ENCODE measurements at places on chromosomes 4 and X.

- DNase-seq, result no peak
Observed at GRCh38 chr4:30755346-30755745, 35.2 kb downstream of the PCDH7 start.

- no peak for DNase-seq
Observed at GRCh38 chr4:61489927-61490326, 289.8 kb downstream of the ADGRL3 start.

GRCh38 chrX:53135581-53135980 is 41.6 kb downstream of the KANTR start:
- no peak for DNase-seq

- no peak for DNase-seq
Observed at GRCh38 chr4:88858752-88859151, 161.1 kb upstream of the NAP1L5 start.

DNA sequence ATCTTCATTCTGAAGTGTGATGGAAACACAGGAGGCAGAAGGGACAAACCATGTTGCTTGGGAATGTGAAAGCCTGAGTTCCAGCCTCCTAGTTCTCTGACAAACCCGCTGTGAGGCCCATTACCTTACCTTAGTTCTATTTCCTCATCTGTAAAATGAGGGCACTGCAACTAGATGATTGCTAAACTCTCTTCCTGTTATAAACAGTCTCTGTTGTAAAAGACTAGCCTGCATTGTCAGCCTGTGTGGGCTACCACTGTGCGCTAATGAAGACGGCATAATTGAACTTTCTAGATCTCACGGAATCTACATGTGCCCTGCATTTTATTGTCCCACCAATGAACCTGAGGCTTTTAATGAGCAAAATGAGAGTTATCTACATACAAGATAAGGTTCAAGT is 147.2 kb downstream of the AFF2 start:
- DNase-seq, result no peak

DNA sequence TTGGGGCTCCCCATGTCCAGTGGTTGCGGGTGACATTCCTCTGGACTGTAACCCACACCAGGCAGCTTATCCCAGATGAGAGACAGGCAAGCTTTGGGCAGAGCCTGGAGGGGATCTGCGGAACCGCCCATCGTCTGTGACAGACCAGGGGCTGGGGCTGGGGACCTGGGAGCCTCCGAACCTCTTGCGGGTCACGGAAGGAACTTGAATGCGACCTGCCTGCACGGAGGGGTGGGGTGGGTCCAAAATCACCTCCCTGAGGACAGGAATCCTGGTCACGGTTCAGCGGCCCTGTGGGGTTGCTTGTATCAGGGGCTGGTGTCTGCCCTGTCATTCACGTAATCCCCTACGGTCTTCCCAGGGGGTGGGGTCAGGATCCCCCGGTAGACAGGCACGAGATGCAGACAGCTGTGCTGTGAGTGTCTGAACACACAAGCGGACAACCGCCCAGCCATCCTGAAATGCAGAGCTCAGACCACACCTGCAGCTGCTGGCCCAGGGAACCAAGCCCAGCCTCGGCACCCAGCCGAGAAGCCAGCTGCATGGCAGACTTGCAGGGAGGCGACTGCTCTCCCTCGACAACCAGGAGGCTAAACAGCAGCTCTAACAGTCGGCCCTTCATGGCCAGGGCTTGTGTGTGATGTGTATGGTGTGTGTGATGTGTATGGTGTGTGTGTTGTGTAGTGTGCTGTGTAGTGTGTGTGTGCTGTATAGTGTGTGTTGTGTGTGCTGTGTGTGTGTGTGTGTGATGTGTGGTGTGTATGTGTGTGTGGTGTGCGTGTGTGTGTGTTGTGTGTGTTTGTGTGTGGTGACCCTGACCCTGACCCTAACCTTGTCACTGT is 105.9 kb upstream of the ADRA2C start:
- DNase-seq, result no peak

DNA sequence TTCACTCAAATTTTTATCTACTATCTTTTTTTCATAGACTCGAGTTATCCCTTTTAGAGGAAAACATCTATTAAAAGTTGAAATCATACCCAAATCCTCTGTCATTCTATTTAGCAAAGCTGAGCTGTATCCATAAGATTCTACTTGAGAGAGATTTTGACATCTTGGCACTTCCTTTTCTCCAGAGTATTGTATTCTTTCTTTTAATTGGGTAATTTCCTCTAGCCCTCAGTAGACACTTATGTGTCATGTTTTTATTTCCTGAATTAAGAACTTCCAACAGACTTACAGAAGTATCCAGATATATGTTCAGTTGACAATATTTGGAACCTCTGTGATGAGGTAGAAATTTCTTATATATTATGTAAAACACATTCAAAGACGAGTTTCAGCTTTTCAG is 201.6 kb upstream of the NR3C2 start:
- no peak for DNase-seq

- no peak for DNase-seq
Observed at GRCh38 chr4:157075401-157075800, 549 bp upstream of the GLRB start.

- no peak for DNase-seq
Observed at GRCh38 chr4:7582313-7583097, 147.8 kb upstream of the PSAPL1 start.

DNA sequence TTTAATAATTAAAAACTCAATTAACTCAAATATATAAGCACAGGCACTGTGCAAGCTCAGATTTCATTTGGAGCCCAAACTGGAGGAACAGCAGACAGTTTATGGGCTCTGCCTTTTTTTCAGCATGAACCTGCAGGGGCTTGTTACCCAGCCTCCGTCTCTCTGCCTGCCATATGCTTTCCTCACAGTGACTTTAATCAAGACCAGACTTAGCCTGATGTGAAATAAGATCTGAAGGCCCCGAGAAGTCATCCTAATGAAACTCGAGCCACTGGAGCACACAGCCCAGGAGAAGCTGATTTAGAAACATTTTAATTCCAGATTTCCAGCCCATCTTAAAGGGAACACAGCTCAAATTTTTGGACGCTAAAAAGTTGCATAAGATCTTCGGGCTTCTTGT is 55.6 kb downstream of the SPATA18 start:
- DNase-seq, result no peak

DNA sequence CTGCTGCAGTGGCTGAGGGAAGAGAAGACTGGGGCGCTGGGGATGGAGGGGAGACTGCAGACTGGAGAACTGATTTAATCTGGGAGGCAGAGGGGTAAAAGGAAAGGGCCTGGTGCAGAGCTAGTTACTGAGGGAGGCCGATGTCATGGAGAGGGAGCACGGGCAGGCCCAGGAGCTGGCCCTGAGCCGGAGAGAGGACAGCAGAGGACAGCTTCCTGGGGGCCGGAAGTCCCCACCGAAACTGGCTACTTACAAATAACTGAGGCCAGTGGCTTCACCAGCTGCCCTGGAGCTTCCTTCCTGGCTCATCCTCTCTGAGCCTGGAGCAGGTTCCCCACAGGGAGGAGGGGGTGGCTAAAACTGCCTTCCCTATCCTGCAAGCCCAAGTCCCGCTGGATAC is 26.9 kb downstream of the NSG1 start:
- DNase-seq, result no peak

DNA sequence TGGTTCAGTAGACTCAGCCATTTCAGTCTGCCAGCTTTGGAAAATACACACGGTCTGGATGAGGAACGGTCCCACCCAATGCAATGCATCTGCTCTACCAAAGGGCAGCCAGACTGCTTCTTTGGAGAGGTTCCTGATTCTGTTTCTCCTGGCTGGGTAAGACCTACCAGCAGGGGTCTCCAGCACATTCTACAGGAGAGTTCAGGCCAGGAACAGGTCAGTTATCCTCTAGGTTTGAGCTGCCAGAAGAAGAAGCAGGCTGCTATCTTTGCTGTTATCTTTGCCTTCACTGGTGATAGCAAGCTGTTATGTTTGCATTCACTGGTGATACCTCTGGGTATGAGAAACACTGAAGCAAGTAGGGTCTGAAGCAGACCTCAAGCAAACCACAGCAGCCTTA is 45.5 kb upstream of the PBDC1 start:
- DNase-seq, result no peak

- DNase-seq, result no peak
Observed at GRCh38 chr4:71026086-71026485, 32.6 kb downstream of the DCK start.

DNA sequence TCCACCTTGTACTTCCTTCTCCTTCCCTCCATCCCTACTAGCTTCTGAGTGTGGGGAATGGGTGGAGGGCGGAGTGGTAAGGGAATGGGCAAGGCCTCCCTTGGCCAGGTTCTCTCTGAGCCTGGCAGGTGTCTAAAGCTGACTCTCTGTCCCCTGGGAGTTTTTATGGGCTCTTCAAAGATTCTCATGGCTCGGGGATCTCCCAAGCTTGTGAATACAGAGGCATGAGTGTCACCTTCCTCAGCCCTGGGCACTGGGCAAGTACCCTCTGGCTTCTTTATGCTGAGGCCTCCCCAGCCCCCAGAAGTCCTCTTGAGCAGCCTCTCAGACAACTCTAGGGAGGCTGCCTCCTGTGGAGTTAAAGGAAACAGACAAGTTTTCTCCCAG is 32.5 kb upstream of the DDX3X start:
- DNase-seq, result no peak

DNA sequence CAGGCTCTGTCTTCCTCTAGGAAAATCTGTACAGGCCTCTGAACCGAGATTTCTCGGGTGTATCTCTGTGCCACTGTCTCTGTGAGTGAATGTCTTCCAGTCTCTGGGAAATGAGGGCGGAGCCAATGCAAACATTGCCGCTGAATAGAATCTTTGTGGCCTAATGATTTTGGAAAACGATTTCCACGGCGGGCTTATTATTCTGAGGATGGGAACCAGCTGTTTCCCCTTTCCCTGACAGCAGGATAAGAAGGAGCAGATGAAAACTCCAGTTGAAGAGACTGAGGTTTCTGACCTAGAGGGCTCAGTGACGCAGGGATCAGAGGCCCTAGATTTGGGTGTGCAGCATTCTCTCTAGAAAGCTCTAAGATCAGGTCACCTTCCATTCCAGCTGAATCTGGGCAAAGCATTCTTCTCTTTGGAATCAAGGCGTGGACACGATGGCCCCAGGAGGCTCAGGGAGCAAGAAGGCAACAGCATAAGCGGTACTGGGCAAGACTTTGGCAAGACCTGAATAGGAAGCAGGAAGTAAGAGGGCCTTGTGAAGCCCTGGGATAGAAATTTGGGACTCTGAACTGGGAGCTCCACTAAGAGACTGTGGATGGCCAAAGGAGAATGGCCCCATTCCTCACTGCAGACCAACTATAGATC is 47.3 kb downstream of the PJA1 start:
- no peak for DNase-seq

DNA sequence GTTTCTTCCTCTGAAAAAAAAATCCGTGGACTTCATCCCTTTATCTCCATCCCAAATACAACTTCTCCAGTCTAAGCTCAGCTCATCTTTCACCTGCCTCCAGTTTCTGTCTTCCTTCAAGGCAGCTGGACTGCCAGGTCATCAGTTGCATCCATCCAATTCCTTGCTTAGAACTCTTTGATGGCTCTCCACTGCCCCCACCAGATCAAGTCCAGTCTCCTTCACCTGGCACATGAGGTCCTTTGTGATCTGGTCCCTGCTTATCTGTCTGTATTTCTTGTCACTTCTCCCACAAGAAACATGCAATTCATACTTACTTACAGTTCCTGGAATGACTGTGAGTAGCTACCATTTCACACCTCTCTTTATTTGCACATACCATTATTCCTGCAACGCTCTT is 33.8 kb downstream of the OTUD6A start:
- DNase-seq, result no peak

- no peak for DNase-seq
Observed at GRCh38 chrX:105829011-105829410, 6.7 kb downstream of the NRK start.

GRCh38 chr4:168434993-168435392 is 45.3 kb downstream of the DDX60L start:
- no peak for DNase-seq

GRCh38 chr4:145843148-145843547 is 95.5 kb downstream of the ZNF827 start:
- no peak for DNase-seq

GRCh38 chrX:24877288-24877664 is 138.5 kb downstream of the ARX start:
- DNase-seq, result no peak

DNA sequence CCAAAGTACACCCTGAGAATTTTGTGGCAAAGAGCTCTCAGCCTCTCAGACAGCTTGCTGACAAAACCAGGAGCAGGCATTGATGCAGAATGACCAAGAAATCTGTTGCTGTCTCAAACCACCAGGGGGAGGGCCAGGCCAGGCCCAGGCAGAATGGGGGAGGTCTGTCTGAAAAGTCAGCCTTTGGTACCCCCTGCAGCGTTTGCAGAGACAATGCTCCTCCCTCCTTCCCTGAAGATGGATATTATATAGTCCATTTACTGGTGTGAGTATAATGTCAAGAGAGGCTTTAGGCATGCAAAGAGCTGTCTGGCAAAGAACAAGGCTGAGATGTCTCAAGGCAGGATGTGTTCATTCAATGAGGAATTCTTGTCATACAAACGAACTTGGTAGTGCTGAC is 52.9 kb upstream of the TRPC5OS start:
- no peak for DNase-seq

GRCh38 chr4:178320003-178320402 is 877.8 kb upstream of the AGA start:
- no peak for DNase-seq

- DNase-seq, result no peak
Observed at GRCh38 chr4:112845386-112845785, 204.1 kb upstream of the ANK2 start.

GRCh38 chr4:114595921-114596320 is 2.7 kb upstream of the UGT8 start:
- DNase-seq, result no peak

DNA sequence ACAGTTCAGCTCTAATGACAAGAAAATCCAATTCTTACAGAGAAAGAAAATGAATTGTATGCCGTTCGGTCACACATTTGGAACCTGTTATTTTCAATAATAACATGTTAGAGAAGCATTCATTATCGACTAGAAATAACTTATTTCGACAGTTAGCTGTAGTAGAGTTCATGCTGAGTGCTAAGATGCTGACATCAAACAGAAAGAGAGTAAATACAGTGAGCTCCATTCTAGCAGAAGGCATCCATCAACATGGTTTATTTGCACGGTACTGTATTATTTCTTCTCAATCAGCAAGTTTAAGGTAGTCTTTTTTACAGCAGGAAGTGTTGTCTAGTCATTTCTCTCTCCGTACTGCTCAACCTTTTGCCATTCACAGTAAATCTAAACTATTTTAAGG is 732.1 kb downstream of the STIM2 start:
- DNase-seq, result no peak

GRCh38 chrX:14871767-14872166 is 1.1 kb downstream of the FANCB start:
- no peak for DNase-seq

- no peak for DNase-seq
Observed at GRCh38 chr4:71206763-71207162, 132.1 kb upstream of the SLC4A4 start.

DNA sequence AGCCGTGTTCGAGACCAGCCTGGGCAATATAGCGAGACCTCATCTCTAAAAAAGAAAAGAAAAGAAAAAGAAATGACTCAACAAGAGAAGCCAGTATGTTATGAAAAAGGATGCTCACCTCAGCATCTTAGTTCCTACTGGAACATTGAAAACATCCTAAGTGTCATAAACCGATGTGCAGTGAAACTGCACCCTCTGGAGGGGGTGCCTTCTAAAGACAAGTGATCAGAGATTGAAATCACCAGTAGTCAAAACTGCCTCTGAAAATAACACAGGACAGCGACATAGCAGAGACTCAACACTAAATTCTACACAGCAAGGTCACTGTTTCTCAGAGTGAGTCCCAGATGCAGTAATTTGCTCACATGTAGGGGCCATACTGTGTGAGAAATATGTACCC is 28.0 kb upstream of the ATP6AP2 start:
- DNase-seq, result no peak
